Liver (tissue), 10 donors: ENCODE measurements at places on chromosomes 1 and 21.

DNA sequence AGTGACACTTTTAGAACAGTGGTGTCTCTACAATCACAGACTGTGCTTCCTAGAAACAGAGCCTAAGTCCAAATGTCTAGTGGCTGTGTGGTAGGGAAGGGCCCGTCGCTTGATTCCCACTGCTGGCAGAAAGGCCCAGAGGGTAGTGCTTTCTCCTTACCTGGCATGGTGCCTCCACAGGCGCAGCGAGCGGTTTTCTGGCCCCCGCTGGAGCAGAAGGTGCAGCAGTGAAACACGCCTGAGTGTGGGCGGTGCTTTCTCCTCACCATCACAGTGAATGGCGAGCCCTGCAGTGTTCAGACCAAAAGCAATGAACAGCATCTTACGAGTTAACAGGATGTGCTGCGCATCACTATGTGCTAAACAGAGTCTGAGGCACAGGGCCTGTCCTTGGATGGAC lies 8.3 kb downstream of the TRIM45 start:
- DNase-seq = no peak

DNA sequence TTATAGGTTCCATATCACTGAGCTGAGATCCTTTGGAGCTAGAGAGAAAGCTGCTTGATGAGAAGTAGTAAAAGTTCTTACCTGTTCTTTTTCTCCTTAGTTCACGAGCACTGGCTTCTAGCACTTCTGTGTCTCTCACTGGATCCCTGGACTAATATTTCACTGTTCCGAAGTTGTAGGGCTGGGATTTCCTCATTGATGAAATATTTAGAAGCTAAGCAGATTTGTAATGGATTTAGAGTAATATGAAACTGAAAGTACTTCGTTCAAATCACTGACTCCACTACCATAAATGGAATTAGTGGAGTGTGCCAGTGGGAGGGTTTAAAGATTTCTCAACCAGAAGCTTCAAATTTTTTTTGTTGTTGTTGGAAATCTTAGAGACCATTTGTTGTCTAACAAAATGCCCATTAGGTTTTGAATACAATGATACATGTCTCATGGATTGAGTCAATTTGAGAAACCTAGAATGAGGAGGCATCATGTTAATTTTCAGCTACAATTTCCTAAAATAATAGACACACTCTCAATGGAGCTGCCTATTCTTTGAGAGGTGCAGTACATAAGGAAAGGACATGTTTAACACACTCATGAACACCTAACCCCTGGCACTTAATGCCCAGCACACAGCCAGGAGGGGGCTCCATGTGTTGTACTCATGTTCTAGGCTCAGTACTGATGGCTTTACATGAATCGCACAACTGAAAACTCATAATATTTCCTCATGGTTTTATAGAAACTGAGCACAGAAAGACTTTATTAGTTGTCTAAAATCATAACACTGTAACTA lies at the start of gene GBP1:
Gene GBP1, minus strand, starts transcription at position 130 of the 790 bp plus-strand sequence. CDS start 1,974 bp downstream, outside the sequence.
- DNase-seq = no peak

GRCh38 chr1:62589321-62589720 lies 8.0 kb upstream of the ANGPTL3 start:
- no peak for DNase-seq

DNA sequence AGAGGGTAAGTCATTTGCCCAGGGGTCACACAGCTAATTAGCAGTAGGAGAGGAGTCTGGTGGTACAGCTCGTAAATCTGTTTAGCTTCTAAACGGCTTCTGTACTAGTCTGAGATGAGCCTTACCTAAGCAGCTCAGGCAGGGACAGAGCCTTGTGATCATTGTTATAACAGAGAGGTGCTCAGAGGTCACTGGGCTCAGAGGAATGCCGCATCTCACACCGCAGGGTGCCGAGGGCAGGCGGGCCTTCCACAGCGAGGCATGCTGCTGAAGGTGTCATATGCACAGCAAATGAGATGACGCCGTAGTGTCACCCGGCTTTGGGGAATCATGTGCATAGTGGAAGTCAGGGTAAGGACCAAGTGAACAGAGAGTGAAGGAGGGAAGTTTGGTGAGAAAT lies 305.2 kb upstream of the FMN2 start:
- DNase-seq = no peak

DNA sequence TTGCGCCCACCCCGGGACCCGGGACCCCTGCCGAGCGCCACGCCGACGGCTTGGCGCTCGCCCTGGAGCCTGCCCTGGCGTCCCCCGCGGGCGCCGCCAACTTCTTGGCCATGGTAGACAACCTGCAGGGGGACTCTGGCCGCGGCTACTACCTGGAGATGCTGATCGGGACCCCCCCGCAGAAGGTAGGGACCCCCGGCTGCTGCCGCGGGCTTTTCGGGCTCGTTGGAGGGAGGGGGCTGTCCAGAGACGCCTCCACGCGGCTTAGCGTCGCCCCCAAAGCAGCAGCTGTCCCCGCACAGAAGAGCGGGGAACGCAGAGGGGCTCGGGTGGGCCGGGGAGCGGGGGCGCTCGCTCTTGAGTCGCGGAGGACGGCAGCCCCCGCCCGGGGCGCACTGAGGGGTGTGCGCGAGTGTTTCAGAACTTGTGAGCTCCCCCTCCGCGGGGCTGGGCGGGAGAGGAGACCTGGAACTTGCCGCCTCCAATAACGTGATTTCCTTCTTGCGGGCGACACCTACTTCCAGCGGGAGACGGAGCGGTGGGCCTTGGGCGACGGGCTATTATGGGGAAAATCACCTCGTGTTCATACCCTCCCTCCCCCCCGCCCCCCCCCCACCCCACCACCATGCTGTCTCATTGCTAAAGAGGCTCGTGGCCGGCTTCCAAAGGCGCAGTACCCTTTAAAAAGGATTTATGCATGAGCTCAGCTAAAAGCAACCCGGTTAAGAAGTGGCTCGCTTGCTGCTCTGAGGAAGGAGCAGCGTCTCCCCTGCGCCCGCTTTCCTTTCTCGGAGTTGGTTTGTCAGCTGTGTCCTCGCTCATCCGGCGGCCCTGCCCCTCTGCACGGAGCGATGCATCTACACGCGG lies 664 bp downstream of the BACE2 start:
- DNase-seq = peak; percentile 50

DNA sequence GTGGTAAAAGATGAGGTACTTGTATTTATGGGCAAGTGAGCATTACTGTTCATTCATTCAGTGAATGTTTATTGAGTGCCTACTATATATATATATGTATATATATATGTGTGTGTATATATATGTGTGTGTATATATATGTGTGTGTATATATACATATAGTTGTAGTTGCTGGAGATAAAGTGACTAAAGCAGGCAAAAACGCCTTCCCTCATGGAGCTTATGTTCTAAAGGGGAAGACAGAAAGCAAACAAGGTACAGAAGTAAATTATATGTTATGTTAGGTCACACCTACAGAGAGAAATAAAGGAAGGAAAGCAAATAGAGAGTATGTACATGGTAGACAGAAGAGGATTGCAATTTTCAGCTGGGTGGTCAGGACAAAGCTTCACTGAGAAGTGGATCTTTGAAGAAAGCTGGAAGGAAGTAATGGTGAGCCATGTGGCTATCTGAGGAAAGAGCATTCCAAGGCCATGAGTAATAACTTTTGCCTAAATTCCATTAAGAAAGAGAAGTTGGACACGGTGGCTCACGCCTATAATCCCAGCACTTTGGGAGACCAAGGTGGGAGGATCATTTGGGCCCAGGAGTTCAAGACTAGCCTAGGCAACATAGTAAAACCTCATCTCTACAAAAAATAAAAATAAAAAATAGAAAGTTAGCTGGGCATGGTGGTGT lies 33.5 kb upstream of the KLF17 start:
- no peak for DNase-seq

- DNase-seq = no peak
Observed at GRCh38 chr1:44594353-44594752, 79.9 kb downstream of the TMEM53 start.

DNA sequence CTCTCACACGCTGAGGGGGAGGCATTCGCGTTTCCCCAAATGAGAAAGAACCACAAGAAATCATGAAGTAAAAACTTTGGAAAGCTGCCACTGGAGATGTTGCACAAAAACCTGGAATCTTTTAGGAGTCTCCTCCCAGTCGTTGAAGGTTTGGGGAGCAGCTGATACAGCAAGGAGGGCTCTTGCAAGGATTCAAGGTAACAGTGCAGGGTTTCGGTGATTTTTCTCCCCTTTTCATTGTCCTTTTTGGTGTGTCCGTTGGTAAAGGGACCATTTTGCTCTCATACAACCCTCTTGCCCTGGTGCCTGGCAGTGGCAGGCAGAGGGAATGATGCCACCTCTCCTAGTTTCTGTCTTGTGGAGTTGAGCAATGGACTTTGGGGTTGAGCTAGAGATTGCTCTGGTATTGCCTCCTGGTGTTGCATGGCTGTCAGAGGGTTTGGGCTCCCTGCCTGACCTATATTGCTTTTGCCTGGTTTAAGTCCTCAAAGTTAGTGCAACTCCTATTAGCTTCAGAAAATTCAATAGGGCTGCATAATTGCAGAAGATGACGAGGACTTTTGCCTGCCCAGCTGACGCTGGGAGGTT lies 872 bp downstream of the BRINP2 start:
- DNase-seq = no peak

DNA sequence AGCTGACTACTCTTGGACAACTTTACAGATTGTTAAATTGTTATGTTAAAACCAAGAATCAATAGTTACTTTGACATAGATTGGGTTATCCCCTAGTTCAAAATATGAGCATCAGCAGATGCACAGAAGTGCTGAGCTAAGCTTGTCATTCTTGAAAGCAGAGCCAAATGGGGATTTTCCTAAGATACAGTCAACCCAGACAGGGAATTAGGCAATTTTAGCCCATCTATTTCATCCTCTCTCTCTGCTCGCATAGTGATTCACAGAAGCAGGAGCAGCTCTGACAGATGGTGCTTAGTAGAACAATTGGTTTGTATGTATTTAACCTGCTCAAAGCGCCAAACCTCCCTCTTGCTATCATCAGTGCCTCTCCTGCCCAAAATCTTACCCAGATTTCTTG lies 27.9 kb upstream of the PRRC2C start:
- no peak for DNase-seq

DNA sequence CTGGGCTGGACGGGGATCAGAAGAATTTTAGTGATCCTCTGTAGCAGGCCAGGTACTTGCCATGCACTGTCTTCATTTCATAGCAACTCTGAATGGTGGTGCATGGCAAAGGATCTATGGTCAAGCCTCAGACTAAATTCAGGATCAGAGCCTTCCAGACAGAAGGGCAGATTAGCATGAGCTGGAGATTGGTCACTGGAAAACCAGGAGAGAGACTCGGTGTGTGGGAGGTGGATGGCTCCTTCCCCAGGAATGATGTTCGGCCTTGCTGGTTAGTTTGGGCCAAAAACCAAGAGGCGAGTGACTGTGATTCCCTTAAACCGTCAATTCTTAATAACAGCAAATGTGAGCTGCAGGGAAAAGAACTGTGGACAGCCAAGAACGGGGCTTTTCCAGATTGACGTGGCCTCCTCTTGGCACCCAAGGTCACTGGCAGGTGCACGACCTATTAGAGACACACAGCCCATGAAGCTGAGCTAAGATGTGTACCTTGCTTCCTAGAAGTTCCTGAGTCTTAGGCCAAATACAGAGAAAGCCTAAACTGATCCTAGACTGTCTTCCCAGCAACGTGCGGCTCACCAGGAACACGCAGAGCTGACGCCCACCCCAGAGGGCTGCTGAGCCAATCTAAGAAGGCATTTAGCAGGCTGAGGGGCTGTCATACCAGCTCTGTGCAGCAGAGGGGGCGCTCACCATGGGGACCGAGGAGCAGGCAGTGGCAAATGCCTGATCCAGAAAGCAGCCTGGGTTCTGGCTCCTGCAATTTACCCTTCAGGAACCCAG lies 18.5 kb downstream of the ALDH4A1 start:
- DNase-seq = peak; percentile 80

DNA sequence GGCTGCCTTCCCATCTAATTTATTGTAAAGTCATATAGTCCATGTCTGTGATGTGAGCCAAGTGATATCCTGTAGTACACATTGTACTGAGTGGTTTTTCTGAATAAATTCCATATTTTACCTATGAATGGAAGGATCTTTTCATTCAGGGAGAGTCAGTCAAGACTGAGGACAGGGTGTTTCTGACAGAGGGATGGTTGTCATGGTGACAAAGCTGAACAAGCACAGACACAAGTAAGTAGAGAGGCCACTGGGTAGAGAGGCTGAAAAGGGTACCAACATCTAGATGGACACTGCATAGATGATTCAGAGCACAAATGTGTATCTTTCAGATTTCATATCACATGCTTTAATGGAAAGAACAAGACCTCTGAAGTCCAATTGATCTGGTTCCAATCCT lies 22.6 kb upstream of the IL20 start:
- no peak for DNase-seq

DNA sequence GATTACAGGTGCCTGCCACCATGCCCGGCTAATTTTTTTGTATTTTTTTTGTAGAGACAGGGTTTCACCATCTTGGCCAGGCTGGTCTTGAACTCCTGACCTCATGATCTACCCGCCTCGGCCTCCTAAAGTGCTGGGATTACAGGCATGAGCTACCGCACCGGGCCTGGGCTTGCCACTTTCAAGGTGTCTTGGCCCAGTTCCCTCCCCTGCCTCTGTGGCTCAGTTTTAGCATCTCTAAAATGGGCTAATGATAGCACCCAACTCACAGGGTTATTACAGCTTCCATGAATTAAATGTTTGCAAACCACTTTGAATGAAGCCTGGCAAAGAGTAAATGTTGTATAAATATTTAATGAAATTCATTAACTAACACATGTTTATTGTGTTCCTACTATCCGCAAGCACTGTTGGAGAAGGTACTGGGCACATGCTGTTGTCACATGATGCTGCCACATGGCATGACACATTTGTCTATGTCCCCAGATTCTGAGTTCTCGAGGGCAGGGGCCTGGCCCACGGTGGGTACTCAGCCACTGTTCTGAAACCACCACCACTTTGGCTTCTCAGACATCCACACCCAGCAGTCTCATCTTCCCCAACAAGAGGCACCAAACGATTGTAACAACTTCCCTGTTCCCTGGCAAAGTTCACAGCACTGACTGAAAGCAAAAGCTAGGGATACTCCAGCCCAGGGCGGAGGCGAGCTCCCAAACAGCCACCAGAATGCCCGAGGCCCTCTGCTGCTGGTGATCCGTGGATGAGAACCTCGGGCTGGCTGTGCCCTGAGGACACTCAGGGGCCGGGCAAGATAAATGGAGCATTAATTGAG lies 9.7 kb downstream of the IFFO2 start:
- no peak for DNase-seq

GRCh38 chr1:152972196-152972886 lies 1.9 kb downstream of the SPRR4 start:
- DNase-seq = peak; percentile 20

DNA sequence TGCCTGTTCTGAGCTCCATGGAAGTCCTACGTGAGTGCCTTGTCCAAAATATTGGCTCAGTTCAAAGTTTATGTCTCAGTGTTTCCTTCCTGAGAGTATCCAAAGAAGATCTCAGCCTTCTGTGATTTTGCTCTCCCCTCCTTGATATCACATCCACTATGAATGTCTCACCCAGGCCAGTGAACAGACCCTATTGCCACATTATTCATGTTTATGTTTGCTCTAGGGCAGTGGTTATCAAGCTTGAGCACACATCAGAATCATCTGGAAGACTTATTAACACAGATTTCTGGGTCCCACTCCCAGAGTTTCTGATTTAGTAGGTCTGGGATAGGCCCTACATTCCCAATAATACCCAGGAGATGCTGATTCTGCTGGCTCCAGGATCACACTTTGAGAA lies 145.0 kb upstream of the FGGY start:
- no peak for DNase-seq
